Fibroblast of the aortic adventitia (primary cell): ENCODE measurements at places on chromosomes 7 and 10.

DNA sequence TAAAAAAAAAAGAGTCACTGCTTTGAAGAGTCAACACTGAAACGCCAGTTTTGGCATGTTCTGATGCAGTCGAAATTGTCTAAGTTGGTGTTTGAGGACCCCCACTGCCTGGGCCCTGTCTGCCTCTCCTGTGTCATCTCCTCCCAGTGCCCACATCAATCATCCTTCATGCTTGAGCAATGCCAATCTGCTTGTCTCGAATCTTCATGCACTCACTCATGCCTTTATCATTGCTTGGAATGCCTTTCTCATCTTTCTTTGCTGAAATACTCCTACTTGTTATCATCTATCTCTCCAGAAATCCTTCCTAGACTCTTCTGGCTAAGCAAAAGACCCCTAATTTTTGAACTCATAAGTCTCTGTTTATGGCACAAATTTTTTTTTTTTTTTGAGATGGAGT is 42.1 kb upstream of the PLPP4 start:
- no peak for DNase-seq

DNA sequence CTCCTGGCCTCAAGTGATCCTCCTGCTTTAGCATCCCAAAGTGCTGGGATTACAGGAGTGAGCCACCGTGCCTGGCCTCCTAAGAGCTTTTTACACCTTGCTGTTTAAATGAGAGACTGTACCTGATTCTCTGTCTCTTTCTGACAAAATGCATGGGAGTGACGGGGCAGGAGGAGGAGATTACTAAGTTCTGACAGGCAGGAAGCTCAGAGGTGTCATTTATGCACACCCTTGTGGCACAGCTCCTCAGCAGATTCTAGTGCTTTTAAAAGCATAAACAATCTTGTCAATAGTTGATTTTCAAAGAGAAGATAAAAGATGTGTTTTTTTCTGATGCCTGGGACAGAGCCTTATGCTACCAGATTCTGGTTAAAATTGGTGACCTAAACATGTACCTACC is 39.7 kb upstream of the STEAP4 start:
- no peak for DNase-seq

GRCh38 chr10:12198156-12198555 is 2.2 kb downstream of the CDC123 start:
- no peak for DNase-seq

GRCh38 chr7:105664816-105665525 is 83.7 kb upstream of the EFCAB10 start:
- no peak for DNase-seq

DNA sequence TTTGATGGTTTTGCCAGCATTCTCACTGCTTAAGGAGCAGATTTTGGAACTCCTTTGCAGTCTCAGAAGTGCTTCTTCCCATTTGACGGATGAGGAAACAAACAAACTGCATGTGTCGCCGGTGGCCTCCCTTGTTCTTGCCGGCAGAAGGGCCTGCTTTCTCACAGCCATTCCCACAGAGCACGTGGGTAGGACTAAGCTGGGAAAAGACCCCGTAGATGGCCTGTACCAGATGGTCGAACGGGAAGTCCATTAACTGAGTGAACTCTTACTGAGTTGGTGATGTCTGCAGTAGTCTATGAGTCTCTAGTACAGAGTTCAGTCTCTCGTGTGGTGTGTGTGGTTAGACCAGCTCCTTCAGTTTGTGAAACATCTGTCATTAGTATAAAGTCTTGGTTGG is 131.9 kb downstream of the TRRAP start:
- no peak for DNase-seq

DNA sequence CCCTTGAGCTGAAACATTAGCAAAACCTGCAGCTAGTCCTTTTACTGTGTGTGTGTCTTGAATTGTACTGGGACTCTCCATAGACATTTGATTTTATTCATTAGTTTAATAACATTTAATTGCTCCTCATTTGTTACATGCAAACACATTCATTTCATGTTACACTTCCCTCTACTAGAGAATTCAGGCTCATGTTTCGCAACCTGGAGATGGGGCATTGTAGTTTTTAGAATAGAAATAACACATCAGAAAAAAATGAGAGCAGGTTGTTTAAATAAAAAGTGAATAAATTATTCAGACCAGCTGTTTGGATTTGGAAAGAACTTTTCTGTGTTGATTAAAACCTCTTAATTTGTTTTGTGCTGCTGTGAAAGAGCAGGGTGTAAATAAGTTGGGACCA is 243.9 kb downstream of the ETV1 start:
- peak; percentile 8 for DNase-seq
